ENCODE measurements at places on chromosomes 1 and 21.

DNA sequence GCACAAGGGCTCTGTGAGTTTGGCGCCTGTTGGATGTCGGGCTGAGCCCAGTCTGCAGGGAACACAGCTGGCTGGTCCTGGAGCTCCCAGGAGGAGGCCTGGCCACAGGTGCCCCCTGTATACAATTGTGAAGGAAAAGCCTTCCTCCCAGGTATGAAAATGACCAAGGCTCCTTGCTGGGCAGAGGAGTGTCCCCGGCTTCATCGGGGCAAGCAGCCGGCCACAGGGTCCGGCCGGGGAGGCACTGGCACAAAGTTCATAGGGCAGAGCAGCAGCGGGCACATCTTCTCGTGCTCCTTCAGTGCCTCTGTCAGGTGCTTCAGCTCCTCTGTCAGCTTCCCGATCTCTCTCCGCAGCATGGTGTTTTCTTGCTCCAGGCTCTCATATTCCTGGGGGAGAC is 13.0 kb downstream of the BATF3 start:
- no peak for DNase-seq

GRCh38 chr1:93607814-93608186 is 73.8 kb downstream of the BCAR3 start:
- DNase-seq = no peak

- DNase-seq = no peak
Measured at GRCh38 chr1:85376356-85376755, 88.6 kb downstream of the DDAH1 start.

- peak; percentile 42 for DNase-seq
Measured at GRCh38 chr1:62082456-62083363, 111.9 kb upstream of the L1TD1 start.

DNA sequence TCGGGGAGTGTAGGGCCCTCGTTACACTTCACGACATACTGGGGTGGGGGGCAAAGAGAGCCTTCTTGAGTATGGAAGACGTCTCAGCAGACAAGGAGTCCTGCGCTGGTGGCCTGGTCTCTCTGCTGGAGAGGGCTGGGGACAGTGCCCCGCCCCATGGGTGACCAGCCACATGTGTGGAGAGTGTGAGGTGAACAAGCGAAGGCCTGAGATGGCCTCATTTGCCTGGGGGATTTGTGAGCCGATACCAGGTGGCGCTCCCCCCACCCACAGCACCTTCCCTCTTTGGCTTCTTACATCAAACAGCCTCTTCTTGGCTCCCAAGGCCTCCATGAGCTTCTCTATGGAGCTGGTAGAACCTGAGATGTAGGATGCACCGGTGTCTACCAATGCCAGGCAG is 4.0 kb upstream of the ETNK2 start:
- DNase-seq = no peak

- DNase-seq = peak; percentile 72
Measured at GRCh38 chr1:224615861-224616755, at the start of gene CNIH3. Gene CNIH3, plus strand, starts transcription at chr1:224616317. Its CDS starts 858 bp downstream, at chr1:224617175.

- no peak for DNase-seq
Measured at GRCh38 chr1:17120962-17121837, 1.9 kb upstream of the PADI2 start.

DNA sequence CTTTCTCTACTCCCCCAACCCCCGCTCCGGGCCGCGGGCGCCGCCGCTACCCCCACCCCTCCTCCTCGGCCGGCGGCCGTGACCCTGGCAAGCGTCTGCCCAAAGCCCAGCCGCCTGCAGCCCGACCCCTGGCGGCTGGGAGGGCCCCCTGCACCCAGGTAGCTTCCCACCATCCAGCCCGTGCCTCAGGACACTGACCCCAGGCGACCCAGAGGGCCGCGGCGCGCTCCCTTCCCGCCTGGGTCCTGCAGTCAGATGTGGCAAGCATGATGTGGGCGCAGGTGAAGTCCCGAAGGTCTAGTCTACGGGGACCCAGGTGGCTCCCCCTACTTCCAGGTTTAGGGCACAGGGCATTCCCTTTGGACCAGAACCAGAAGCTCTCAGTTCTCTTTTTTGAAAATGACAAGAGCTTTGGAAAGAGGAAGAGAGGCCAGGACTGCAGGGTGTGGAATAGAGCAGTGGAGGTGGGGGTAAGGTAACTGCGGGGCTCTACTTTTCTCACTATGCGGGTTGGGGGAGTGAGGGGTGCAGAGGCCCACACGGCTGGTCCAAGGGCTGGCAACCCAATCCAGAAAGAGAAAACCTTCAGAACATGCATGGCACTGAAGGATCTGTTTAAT is at the start of gene DENND4B:
TSS of gene DENND4B (minus strand) at position 97 of the 620 bp plus-strand sequence. CDS start 2,344 bp downstream, outside the sequence.
- DNase-seq = peak; percentile 87

- no peak for DNase-seq
Measured at GRCh38 chr1:39949891-39950290, 5.1 kb upstream of the MFSD2A start.
